Kidney (tissue), 22 donors: ENCODE measurements at places on chromosomes 12 and 14.

- DNase-seq, result no peak
Measured at GRCh38 chr14:71060825-71061455, 153.7 kb downstream of the PCNX1 start.

- DNase-seq, result no peak
Measured at GRCh38 chr12:82174936-82175335, 183.3 kb downstream of the CCDC59 start.

GRCh38 chr12:109817627-109818231 lies 15.5 kb downstream of the TRPV4 start:
- DNase-seq, result peak; percentile 0

DNA sequence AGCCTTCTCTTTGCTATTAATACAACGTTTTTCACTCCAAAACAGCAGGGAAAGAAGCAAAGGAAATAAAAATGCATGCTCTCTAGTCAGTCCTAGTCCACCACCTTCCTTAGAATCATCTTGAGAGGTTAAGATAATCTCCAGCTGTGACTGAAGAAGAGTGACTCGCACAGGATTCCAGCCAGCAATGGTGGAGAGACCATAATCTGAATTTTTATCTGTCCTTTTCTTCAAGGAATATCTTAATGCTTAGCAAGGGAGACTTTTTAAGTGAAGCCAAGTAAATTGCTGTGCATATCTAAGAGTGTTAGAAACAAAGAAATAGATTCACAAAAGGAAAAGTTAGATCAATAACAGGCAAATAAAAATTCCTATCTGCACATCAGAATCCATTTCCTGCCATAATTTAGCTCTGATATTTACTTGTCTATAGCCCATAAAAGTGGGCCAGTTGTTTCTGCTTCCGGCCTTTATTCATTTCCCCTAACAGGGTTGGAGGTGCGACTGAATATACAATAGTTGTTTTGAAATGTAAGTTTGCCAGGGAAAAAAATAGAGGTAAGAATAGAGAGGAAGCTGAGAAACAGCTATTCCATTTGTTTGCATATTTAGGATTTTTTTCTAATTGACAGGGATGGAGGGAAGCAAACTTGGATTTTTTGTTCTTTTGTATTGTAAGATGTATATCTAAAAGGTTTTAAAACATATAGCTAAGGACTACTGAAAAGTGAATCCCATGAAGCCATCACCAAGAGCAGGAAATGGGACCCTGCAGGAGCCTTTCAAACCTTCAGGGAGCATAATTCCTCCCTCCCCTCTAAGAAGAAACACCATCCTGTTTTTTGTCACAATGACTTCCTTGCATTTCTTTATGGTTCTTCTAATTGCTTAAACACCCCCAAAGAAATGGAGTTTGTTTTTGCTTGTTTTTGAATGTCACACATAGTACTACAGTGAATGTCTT lies 154.0 kb downstream of the ITPR2 start:
- DNase-seq, result no peak

- no peak for DNase-seq
Measured at GRCh38 chr14:68104518-68104917, 284.9 kb downstream of the RAD51B start.

- no peak for DNase-seq
Measured at GRCh38 chr14:93035917-93036651, 79.6 kb downstream of the ITPK1 start.
